Activated CD8-positive, alpha-beta memory T cell treated with anti-CD3 and anti-CD28 coated beads, Interleukin-2, amount 50 U/mL, for 48 hours (primary cell): ENCODE measurements at places on chromosomes 7 and 10.

DNA sequence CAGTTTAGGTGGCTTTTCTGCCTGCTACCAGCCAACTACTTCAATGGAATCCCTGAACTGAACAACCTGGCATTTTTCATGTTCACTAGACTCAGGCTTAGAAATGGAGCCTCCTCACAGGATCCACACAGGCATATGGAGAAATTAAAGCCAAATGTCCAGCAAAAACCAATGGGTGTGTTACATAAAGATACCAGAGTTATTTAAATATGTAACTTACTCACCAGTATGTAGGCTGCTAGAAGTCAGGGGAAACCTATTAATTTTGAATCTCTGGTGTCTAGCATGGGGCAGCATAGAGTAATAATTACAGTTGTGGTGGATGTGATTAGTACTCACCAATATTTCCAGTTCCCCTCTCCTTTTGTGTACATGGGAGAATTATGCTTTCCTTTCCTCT is 383.6 kb downstream of the LRMDA start:
- DNase-seq, result no peak

DNA sequence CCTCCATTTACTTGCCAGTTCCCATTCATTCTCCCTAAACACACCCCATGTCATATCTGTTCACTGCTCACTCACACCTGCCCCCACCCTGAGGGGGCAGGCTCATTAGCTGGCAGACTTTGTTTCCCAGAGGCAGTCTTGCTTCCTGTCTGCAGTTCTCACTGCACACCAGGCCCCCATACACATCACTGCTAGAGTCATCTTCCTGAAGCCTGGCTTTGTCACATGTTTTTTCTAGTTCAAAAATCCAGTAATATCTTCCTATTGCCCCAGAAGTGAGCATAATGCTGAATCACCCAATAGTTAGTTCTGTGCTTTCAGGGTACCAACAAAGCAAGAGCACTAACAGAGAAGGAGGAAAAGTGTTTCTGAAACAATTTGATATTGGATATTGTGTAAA is 1.9 kb downstream of the LRRC72 start:
- DNase-seq, result no peak

- DNase-seq, result peak; percentile 4
Measured at GRCh38 chr10:30448092-30448491, 14.1 kb downstream of the MAP3K8 start.

DNA sequence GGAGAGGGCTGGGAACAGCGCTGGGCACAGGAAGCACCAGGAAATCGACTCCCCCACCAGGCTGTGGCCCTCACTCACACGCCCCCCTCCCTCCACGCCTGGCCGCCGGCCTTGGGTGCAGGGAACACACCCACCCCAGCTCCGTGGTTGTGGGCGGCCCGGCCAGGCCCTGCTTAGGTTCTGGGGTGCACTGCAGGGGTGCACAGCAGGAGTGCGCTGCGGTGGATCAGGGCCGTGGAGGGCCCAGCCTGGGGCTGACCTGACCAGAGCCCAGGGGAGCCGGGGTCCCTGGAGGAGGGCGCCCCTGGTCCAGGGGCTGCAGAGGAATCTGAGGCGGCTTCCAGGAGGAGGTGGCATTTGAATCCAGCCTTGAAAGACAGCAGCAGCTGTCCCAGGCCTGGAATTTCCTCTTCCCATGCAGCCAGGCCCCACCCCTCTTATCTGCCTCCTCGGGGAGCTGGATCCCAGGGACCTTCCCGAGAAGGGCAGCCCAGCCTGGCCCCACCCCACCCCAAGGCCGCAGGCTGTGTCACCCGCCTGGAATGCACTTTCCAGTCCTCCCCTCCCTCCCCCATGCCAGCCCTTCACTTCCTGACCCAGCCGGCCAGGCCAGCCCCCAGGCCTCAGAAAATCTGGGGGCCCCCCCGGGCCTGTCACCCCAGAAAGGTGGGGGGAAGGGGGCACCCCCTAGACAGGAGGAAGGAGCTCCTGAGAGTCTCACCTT is 18.4 kb upstream of the PDGFA start:
- no peak for DNase-seq

DNA sequence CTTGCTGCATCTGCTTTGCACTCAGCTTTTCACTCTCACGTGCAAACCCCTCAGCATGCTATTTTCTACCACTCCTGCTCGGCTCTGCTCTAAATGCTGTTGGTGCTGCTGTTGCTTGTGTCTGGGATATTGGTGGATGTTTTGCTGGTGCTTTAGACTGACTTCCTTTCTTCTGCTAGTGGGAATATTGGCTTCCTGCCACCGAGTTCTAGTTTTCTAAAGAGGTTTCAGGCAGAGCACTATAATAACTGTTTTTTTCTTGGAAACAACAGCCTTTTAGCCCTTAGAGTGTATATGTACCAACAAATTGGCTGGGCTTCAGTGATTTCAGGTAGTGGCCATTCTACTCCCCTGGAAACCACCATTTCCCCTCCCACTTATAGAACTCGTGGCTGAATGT is 27.8 kb downstream of the TMEM236 start:
- no peak for DNase-seq
